ENCODE measurements at places on chromosomes 7 and 10.

GRCh38 chr7:38438970-38439369, 165.5 kb upstream of the TARP start:
- no peak for DNase-seq

- peak; percentile 71 for DNase-seq
These were observed 59.1 kb upstream of the COL1A2 start for GRCh38 chr7:94335586-94335985.

GRCh38 chr7:126065766-126066165, 1136.1 kb upstream of the POT1 start:
- peak; percentile 75 for DNase-seq

GRCh38 chr10:29840516-29841276, 205.9 kb upstream of the SVIL start:
- no peak for DNase-seq

DNA sequence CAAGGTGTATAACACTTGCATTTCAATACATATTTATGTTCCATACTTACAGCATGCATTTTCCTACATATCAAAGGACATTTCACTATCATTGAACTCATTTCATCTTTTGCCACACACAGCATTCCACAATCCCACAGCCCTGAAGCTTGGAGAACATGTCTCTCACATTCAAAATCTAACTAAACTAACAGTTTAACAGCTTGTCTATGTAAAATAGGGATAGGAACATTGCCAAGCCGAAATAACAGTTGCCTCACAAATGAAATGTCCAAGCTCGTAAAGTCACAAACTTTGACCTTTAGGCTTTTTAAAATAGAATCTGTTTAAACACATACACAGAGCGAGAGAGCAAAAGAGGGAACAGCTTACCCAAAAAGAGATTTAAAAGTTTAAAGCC, 65.3 kb downstream of the HGF start:
- no peak for DNase-seq

DNA sequence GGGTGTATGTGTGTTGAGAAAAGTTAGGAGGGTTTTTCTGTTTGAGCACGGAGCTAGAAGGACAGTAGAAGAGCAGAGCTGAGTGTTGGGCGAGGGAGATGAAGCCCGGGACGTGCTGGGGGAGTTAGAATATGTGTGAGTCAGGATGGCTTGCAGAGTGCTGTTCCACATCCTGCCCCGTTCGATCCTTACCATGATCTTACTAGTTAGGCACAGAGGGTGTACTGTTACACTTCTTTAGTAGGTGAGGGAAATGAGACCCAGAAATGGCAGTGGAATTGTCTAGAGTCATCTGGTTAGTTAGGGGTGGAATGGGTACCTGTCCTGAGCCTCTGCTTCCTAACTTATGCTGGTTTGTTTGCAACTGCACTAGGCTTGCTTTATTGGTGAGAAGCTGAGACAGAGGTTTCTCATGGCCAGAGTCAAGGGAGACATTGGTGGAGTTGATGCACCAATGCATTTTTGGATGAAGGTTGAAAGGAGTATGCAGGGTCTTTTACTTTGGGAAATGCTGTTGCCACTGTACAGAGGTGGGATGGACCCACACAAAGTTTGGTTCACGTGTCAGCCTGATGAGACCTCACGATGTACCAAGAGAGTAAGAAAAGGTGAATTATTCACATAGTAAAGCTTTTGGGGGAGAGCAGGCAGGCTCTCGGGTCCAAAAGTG, 42.4 kb downstream of the CCNY start:
- DNase-seq, result no peak

DNA sequence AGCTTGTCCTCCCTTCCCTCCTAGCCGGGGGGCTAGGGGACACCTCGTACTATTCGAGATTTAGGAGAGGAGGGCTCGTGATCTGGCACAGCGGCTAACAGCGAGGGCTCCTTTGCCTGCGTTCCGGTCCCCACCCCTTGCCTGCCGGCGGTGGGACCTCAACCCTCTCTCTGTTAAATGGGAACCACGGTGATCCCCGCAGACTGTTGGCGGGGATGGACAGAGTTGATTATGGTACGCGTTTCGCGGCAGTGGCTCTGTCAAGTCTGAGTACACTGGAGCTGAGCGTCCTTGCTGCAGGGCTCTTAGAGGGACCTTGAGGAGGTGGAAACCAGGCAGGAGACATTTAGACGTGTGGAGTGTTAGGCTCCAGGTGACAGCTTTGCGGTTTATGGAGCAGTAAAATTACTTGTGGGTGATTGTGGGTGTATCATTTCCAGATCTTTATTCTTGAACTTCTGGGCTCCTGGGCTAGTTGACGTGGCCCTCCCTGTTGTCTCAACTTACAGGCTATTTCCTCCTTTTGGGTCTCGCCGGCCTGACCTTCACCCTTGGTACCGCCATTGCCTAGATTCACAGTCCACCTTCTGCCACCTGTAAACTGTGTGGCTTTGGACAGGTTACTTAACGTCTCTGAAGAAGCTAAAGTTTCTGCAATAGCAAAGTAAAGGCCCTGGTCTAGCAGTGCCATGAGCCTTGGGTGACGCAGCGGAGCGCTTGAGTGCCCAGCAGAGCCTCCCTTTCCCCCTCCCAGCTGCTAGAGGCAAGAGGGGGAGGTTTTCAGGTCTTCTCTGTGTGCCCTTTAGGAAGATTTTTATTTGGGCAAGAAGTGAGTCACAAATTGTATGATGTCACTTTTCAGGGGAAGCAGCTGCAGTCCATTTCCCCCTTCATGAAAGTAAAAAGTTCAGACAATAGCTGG, 739 bp downstream of the CASP7 start:
- no peak for DNase-seq

All from NCI-H524 (cell line).